ENCODE measurements at places on chromosomes 1 and 21. TPM values are rescaled to one million over a fixed set of nuclear protein-coding genes. Genes with fewer than 3 reads are reported as not detected.

The SOX13 gene
- 0.47 TPM for total RNA-seq

The PIGV gene
- 8.6 TPM for total RNA-seq

The A3GALT2 gene
- not detected for total RNA-seq

The RCAN3 gene
- total RNA-seq, result 172 TPM

The P3R3URF gene
- total RNA-seq, result not detected

The AIRE gene
- 0.39 TPM for total RNA-seq

The CCDC185 gene
- total RNA-seq, result not detected

The OR2T11 gene
- not detected for total RNA-seq

The CHI3L1 gene
- total RNA-seq, result not detected

The DCST1 gene
- 0.32 TPM for total RNA-seq

The CD48 gene
- 290 TPM for total RNA-seq

The LCE1E gene
- not detected for total RNA-seq

The GBP7 gene
- total RNA-seq, result 0.20 TPM

The HOOK1 gene
- total RNA-seq, result 9.3 TPM

DNA sequence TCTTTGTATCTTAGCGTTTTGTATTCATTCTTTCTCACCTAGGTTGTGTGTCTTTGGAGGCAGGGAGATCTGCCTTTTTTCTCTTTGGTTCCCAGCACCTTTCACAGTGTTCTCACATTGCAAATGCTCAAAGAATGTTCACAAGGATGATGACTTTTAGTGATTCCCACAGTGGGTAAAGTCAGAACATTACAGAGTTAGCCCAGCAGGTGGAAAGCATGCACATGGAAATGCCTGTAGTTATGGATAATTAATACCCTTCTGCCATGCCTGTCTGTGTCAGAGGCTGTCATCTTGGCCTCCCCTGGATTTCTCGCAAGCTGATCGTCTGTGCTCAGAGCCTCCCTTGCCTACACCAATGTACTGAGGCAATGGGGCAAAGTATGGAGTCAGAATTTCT, 458.9 kb downstream of the LMO4 start:
- no peak for DNase-seq

DNA sequence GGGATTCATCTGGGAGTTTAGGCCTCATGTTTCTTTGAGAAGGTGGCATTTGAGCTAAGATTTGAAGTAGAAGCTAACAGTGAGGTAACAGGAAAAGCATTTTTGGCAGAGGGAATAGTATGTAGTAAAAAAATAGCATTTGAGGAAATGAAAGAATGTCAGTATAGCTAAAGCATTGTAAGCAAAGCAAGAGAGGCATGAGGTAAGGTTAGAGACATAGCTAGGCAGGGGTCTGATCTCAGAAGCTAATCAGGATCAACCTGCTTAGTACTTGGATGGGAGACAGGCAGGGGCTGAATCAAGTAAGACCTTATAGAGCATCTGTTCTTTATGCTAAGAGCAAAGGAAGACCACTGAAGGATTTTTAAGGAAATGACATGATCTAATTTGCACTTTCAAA, 4.0 kb downstream of the POLR3C start:
- DNase-seq, result no peak

GRCh38 chr1:76868916-76869315, 1.6 kb downstream of the ST6GALNAC5 start:
- no peak for DNase-seq

DNA sequence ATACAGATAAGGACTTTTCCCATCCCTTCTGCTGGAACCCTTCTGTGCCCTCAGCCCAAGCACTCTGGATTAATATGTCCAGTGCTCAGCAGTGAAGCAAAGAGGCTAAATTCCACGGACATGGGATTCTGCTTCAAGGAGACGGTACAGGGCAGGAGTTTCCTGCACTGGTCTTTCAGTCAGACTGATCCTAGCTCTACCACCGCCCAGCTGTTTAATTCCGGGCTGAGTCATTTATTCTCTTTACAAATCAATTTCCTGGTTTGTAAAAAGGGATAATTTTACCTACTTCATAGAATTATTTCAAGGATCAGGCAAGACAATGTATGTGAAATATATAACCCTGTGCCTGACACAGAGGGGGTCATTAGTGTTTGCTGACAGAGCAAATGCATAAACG, 41.6 kb upstream of the NRDC start:
- DNase-seq, result no peak

- no peak for DNase-seq
These were observed 8.0 kb upstream of the OXCT2 start for GRCh38 chr1:39779137-39779536.

DNA sequence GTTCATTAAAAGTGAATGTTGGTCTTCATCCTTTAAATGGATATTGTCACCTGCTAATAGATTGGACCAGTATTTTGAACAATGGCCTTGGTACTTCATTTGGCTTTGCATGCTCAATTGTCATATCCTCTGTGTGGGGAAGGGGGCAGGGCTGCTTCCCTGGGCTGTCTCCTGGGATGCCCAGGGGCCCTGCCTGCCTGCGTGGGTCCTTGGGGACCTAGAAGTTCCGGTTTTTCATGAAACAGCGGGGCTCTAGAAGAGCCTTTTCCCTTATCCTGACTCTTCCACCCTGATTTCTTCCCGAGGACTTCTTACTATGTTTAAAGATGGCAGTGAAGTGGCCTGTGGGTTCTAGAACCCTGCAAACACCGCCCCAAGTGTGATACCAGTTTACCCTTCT, 97.5 kb downstream of the DISC1 start:
- no peak for DNase-seq

DNA sequence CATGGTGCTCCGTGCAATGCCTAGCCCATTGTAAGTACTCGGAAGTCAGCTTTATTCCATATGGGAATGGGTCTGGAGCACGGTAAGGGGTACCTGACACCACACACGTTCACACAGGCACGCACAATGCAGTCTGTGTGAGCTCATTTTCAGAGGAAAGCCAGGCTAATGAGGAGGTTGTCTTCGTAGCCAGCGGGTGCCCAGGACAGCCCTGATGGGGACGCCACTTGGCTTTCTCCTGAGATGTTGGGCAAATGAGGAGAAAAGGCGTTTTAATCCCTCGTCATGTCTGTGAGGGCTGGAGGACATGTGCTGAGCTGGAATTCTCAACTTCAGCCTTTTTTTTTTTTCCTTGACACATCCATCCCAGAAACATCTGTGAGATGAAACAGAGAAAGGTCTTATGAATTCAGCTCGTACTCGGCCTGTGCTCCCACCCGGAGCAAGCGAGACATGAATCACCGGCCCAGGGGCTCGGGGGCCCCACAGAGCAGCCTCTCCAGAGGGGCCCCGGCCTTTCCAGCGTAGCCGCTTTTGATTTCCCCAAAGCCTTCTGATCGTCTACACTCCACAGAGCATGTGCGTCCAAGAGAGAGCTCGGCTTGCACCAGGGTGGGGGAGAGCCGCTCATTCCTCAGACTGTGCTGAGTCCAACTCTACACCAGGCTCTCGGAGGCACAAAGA, 125.1 kb downstream of the EPHB2 start:
- no peak for DNase-seq

DNA sequence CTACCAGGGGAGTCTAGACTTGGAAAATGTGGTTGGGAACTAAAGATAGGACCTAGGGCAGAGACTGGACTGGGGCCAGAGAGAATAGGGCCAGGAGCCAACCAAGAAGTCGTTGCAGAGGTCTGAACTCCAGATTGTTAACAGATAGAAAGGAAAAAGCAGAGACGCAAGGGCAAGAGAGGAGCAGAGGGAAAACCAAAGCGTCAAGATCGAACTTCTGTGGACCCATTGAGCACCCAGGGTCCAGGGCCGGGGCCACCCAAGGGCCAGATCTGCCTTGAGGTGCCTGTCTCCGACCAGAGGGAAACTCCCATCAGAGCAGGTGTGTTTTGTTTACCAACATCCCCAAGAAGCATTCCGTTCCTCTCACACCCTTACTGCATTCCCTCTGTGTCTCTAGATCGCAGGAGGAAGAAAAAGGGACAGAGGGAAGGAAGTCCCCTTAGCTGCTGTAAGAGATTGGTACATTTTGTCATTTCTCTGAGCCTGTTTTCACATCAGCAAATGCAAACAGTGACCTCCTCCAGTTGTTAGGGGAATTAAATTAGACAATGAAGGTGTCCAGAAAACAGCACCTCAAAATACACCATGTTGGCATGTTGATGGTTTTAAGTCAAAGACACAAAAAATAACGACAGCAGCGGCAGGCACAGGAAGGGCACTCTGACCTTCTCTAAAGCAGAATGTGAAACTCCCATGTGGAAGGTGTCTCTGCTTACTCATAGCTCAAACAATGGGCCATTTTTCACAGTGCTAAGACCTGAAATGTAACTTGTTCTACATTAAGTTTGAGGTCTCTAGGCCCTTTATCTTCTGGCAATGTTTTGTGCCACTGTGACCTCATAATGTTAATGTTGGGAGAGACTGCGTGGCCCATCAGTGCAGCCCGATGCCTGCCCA, 105.8 kb upstream of the RAB4A start:
- peak; percentile 43 for DNase-seq

GRCh38 chr1:211349741-211350140, 23.1 kb downstream of the TRAF5 start:
- no peak for DNase-seq

DNA sequence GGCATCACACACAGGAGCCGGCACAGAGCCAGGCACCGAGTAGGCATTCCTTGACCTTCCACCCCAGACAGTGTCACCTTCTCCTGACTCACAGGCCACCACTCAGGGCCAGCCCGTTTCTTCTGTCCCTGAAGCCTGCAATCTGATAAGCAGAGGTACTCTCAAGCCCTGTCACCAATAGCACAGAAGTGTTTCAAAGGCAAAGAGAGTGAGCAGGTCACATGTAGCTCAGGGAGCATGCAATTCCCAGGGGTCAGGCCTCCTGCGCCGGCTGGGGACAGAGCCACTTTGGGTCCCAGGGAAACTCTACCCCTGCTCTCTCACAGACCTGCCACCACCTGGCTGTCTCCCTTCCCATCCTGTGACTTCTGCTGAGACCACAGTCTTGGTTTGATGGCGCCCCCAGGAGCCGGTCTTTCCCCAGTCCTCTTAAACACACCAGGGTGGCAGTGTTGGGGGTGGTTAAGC, 13.2 kb downstream of the CAPN9 start:
- no peak for DNase-seq

DNA sequence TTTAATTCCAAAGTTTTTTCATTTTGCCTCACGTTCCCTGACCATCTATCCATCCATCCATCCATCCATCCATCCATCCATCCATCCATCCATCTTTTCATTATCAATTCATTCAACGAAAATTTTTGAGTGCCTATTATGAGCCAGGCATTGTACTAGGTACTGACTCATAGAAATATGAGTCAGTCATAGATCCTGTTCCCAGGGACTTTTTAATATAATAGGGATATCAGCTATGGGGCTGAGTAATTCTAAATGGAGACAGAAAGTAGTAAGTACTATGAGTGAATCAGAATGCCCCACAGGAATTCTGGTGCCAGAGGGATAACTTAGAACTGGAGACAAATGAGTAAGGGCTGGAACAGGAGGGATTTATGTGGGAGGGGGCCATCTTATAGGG, 49.8 kb upstream of the GNG12 start:
- DNase-seq, result no peak

DNA sequence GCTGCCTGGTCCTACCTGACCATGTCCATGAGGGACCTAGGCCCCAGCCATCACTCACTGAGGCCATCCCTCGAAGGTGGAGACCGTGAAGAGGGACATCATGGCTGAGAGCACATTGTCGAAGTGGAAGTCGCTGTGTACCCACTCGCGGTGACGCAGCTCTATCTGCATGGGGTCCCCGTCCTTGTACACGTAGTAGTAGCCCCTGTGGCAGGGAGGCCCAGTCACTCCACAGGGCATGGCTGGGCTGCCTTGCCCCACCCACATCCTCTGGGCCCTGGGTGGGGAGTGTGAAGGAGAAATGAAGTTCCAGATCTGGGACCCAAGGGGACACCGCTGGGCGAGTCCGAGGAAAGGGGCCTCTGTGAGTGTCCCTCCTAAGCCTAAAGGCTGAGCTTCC, 38.4 kb upstream of the KIF21B start:
- no peak for DNase-seq

Measured in CD4-positive, CD25-positive, alpha-beta regulatory T cell (primary cell).